CD8-positive, alpha-beta memory T cell (primary cell): ENCODE measurements at places on chromosomes 5 and 9. TPM values are rescaled to one million over a fixed set of nuclear protein-coding genes. Genes with fewer than 3 reads are reported as not detected.

Gene MYOZ3
- total RNA-seq: not detected

Gene PCDHA10
- total RNA-seq: not detected

Gene PHYHD1
- total RNA-seq: not detected

Gene SRD5A1
- total RNA-seq: 17.1 TPM

Gene FST
- not detected for total RNA-seq

- DNase-seq: no peak
These were observed 282.4 kb downstream of the EFNA5 start for GRCh38 chr5:107388141-107388861.

DNA sequence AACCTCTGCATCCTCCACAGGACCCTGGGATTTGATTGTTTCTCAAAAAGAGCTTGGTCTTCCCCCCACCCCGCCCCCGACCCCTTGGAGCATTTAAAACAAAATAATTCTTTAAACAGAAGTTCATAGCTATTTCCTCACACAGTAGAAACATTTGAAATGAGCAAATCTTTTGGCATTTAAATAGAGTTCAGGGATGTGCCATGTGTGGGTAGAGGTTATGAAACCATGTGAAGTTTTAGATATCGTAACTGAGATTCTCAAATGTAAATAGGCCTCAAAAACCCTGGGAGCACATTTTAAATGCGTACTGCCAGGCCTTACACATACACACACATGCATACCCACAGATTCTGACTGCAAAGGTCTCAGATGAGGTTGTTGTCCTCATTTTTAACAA is 66.5 kb downstream of the EPB41L4B start:
- no peak for DNase-seq

DNA sequence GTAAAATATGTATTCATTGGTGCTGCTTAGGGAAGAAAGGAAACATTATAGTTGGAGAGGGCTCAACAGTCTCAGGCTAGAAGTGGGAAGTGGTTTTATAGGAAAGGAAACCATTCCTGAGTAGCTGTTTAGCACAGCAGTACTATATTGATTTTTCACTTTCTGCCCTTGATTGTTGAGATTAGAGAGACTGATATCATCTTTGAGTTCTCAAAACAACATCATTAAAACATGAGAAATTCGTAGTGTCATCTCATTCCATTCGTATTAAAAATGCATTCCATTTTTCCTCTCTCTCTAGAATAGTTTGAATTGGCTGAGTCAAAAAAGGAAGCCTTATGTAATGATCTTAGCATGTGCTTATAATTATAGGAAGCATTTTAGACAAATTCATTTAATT is 14.1 kb downstream of the POLR3G start:
- DNase-seq: no peak

DNA sequence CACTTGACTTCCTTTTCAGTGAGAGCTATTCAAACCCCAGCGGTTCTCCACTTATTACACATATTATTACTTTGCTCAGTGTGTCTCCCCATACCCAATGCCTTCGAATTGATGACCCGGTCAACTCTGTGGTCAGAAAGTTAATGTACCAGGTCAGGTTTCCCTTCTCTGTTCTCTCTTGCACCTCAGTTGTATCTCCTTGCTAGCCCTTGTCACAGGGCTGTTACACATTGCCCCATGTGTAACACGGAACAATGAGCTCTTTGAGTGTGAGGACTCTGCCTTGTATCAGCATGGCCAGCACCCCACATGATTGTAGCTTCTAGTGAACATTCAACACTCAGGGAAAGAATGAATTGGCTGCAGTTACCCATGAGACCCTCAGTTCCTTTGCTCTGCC is 73.6 kb downstream of the DOCK2 start:
- no peak for DNase-seq

- no peak for DNase-seq
These were observed 224.7 kb downstream of the NFIB start for GRCh38 chr9:14089051-14089803.

- DNase-seq: no peak
These were observed 64.6 kb upstream of the SYNPO start for GRCh38 chr5:150575745-150576448.
